ENCODE measurements at places on chromosomes 12 and 14. TPM values are rescaled to one million over a fixed set of nuclear protein-coding genes. Genes with fewer than 3 reads are reported as not detected.

PRPH gene
- total RNA-seq: 12.8 TPM

TC2N gene
- total RNA-seq: 36.0 TPM

MAP1LC3B2 gene
- 1.1 TPM for total RNA-seq

DNA sequence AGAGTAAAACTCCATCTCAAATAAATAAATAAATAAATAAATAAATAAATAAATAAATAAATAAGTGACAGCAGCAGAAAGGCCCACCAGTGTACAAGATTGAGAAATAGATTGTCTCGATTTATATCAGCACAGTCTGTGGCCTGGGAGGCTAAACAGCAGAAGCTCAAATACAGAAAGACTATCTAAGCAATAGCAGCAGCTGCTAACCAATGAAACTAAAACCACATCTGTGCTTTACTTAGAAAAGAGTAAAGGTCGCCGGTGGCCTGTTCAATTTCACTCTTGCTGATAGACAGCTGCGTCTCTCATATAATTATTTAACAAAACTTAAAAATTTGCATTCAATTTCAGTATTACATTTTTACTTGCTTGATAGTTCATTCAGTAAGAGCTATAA is 325.7 kb downstream of the CEP128 start:
- no peaks in the 10 kb centered on the region for H3K36me3 ChIP-seq
- no peaks in the 10 kb centered on the region for H3K4me1 ChIP-seq
- H3K4me3 ChIP-seq: no peak overlapping the region
- H3K27me3 ChIP-seq: no peaks in the 10 kb centered on the region
- DNase-seq: no peak

DNA sequence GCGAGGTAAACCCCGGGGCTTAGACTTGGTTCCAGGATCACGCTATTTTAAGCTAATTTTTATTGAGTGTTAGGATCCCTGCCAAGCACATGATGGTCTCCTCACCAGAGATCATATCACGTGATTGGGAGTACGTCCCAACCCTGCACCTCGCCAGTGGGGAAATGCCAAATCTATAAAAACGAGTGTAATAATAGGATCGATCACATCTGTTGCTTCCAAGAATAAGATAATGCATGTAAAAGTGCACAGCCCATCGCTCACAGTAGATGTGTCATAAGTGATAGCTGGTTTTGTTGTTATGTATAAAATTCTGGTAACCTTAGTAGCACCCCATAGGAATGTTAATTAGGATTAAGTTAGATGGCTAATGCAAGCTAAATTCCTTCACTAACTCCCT is 581.0 kb upstream of the TMEM132C start:
- no peaks in the 10 kb centered on the region for H3K36me3 ChIP-seq
- H3K27me3 ChIP-seq: no peaks in the 10 kb centered on the region

- peak overlapping the region; percentile 98 for H3K27ac ChIP-seq
- peaks cover 17% of the 10 kb centered on the region for H3K4me1 ChIP-seq
- H3K27me3 ChIP-seq: no peaks in the 10 kb centered on the region
Measured at GRCh38 chr14:102363182-102363943, 622 bp downstream of the TECPR2 start.

- H3K27ac ChIP-seq: no peak overlapping the region
- H3K27me3 ChIP-seq: no peaks in the 10 kb centered on the region
- H3K4me3 ChIP-seq: no peak overlapping the region
- H3K36me3 ChIP-seq: no peaks in the 10 kb centered on the region
- no peak for DNase-seq
Measured at GRCh38 chr12:116492703-116493324, 66.4 kb upstream of the MAP1LC3B2 start.

- no peaks in the 10 kb centered on the region for H3K36me3 ChIP-seq
- DNase-seq: no peak
- H3K4me1 ChIP-seq: no peaks in the 10 kb centered on the region
Measured at GRCh38 chr14:96039633-96040311, 610 bp downstream of the C14orf132 start.

DNA sequence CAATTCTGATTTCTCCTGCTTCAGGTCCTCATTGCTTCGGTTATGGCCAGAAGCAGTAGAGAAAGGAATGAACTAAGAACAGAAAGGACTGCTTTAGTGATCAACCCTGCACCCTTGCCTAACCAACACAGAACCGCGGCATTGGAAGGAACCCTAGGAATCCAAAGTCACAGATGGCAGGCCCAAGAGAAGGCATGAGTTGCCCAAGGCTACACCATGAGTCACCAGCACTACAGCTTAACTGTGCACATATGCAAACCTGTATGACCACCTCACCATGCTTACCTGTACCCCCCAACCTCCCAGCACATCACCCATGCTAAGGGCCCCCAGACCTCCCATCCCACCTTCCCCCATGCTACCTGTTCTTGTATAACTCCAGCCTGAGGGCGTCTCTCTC is 25.9 kb upstream of the BLTP3B start:
- no peaks in the 10 kb centered on the region for H3K27me3 ChIP-seq
- H3K27ac ChIP-seq: no peak overlapping the region
- peaks cover 6% of the 10 kb centered on the region for H3K4me1 ChIP-seq
- no peak overlapping the region for H3K4me3 ChIP-seq

GRCh38 chr12:57775563-57776246 is 3.3 kb downstream of the EEF1AKMT3 start:
- no peak for DNase-seq
- peaks cover 19% of the 10 kb centered on the region for H3K4me1 ChIP-seq
- no peaks in the 10 kb centered on the region for H3K27me3 ChIP-seq
- no peak overlapping the region for H3K27ac ChIP-seq

- peak overlapping the region; percentile 77 for H3K4me3 ChIP-seq
- peak; percentile 51 for DNase-seq
- peak overlapping the region; percentile 94 for H3K27ac ChIP-seq
- peaks cover 3% of the 10 kb centered on the region for H3K27me3 ChIP-seq
- peaks cover 12% of the 10 kb centered on the region for H3K4me1 ChIP-seq
Measured at GRCh38 chr12:15788233-15789219, 662 bp downstream of the EPS8 start.

- H3K27me3 ChIP-seq: no peaks in the 10 kb centered on the region
- peaks cover 14% of the 10 kb centered on the region for H3K4me1 ChIP-seq
- H3K4me3 ChIP-seq: no peak overlapping the region
- no peaks in the 10 kb centered on the region for H3K36me3 ChIP-seq
- no peak overlapping the region for H3K27ac ChIP-seq
Measured at GRCh38 chr14:60220084-60220483, 28.9 kb upstream of the PPM1A start.

- no peak for DNase-seq
- H3K4me3 ChIP-seq: no peak overlapping the region
- peaks cover 8% of the 10 kb centered on the region for H3K4me1 ChIP-seq
- no peak overlapping the region for H3K27ac ChIP-seq
Measured at GRCh38 chr14:91233936-91234790, 10.3 kb downstream of the GPR68 start.

DNA sequence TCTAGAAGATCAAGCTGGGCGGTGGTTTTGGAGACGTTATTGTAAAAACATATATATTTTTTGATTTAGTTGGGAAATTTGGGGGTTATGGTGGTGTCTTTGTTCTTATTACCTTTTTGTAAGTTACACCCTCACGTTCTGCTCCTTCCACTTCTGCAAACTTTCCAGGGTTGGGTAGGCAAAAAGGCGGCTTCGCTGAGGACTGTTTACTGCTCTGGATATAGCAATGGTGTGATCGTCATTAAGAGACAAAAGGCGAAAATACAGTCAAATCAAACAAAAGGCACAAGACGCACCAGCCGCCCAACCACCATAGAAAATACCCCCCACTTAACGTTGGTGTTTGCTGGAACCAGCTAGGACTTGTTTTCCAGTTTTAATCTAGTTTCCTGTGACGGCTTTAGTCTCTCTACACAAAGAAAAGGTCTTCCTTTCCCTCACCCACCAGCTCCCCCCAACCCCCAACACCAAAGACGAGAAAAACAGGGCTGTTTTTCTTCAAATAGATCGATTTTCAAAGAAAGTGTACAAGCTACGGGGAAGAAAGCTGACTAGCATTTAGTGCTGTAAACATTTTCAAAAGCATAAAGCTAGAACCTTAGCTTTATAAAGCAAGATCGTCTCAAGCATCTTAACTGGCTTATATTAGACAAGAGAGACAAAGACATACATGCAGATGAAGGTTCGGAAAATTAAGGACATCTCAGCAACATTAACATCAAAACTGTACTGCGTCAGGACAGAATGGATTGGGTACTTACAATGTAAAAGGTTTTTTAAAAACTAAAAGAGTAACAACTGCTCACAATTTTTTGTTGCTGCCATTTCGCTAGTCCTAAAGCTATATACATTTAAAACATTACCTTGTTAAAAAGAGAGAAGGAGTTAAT is 2.0 kb upstream of the SETD1B start:
- H3K4me1 ChIP-seq: peaks cover 42% of the 10 kb centered on the region
- peak overlapping the region; percentile 100 for H3K27ac ChIP-seq
- no peaks in the 10 kb centered on the region for H3K36me3 ChIP-seq

DNA sequence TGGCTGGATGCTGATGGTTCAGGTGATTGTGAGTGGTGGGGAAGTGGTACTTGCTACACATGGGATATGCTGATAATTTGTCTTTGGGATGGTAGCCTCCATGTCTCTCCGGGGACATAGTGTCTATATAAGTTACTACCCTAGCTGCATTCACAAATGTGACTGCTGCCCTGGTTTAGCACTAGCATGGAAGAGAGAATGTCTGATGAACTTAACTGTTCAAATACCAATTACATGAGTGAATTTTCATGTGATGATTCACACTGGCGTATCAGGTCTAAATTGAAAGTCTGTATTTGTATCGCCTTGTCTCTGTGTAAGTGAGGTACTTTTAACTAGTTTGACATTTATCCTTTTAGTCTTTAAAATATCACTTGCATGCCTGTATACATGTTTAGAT is 34.4 kb downstream of the ATF7IP start:
- no peak for DNase-seq
- H3K4me1 ChIP-seq: peaks cover 14% of the 10 kb centered on the region
- H3K4me3 ChIP-seq: no peak overlapping the region
- no peaks in the 10 kb centered on the region for H3K27me3 ChIP-seq

- H3K4me3 ChIP-seq: no peak overlapping the region
- no peak overlapping the region for H3K27ac ChIP-seq
- no peaks in the 10 kb centered on the region for H3K27me3 ChIP-seq
- DNase-seq: no peak
- peaks cover 10% of the 10 kb centered on the region for H3K36me3 ChIP-seq
Measured at GRCh38 chr12:120759591-120760348, 34.1 kb downstream of the ACADS start.

DNA sequence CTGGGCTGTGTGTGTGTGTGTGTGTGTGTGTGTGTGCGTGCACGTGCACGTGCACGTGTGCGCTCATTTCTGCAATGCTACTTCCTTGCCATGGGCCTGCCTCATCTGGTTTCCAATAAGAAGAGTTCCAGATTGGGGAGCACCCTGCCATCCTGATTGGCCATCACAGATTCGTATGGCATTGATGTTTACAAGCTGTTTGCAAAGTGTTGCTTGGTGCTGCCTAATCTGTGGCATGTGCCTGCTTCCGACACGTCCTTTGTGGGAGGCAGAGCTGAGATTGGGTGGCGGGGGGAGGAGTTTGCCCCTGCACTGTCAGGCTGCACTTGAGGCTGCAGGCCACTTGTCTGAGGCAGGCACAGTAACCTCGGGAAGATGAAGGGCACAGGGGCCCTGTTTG is 39.2 kb downstream of the SAMD4A start:
- H3K36me3 ChIP-seq: no peaks in the 10 kb centered on the region
- no peaks in the 10 kb centered on the region for H3K27me3 ChIP-seq
- no peak for DNase-seq
- H3K4me1 ChIP-seq: no peaks in the 10 kb centered on the region
- no peak overlapping the region for H3K4me3 ChIP-seq
- peak overlapping the region; percentile 38 for H3K27ac ChIP-seq

All from transverse colon (tissue), 4 donors.